Peyer's patch (tissue), 4 donors: ENCODE measurements at places on chromosomes 2 and 18. TPM values are rescaled to one million over a fixed set of nuclear protein-coding genes. Genes with fewer than 3 reads are reported as not detected.

The TDRD15 gene
- total RNA-seq: not detected

The PRADC1 gene
- total RNA-seq: 41.4 TPM

The CPLX4 gene
- not detected for total RNA-seq

The VWA3B gene
- 0.27 TPM for total RNA-seq
